Panc1 (cell line): ENCODE measurements at places on chromosomes 4 and X.

DNA sequence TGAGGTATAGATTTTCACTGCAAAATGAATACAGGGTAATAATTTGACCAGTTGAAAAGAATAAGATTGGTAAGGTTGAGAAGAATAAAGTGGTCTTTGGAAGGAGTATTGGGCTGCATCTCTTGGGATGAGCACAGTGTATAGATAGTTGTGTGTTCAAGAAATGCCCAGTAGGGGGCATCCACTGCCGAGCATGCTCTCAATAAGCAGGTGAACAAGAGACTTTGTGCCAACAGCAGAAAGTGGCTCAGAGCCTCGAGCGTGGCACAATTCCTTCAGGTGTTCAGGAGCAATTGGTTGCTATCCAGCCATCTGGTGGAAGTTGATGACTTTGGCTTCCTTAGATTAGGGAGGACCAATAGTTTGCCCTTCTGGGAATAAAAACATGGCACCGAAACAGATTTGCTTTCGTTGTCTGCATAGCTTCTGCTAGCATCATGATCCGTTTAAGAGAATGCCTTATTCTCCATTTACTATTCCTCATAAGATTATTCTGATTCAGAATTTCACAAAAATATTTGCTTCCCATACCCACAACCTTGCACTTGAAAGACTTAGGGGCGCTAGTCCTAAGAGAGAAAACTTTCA, 258.1 kb upstream of the NEIL3 start:
- H3K27me3 ChIP-seq: no peaks in the 10 kb centered on the region
- H3K4me3 ChIP-seq: no peak overlapping the region
- no peaks in the 10 kb centered on the region for H3K36me3 ChIP-seq
- no peaks in the 10 kb centered on the region for H3K4me1 ChIP-seq
- DNase-seq: no peak
- no peak overlapping the region for H3K27ac ChIP-seq

DNA sequence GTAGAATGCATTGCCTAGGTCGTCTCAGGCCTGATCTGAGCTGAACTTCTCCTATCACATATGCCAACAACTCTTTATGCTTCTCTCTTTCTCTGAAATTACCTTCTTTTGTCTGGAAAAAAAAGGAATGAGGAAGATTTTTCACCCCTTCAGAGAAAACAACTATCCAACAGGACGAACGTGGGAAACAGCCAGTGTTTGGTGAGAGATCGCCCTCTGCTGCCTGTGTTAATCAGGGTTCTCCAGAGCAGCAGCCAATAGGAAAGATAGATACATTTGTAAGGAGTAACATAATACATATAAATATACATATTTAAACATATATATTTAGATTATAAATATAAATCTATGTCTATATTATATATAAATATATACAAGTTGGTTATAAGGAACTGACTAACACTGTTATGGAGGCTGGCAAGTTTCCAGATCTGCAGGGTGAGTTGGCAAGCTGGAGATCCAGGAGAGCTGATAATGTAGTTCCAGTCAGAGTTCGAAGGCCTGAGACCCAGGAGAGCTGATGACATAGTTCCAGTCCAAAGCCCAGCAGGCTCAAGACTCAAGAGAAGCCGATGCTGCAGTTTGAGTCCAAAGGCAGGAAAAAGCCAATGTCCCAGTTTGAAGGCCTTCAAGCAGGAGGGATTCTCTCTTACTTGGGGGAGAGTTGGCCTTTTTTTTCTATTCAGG, 13.3 kb downstream of the CETN2 start:
- H3K27me3 ChIP-seq: no peaks in the 10 kb centered on the region; the same call in 1 of the 2 replicates
- no peaks in the 10 kb centered on the region for H3K36me3 ChIP-seq
- H3K4me1 ChIP-seq: no peaks in the 10 kb centered on the region
- no peak overlapping the region for H3K27ac ChIP-seq

DNA sequence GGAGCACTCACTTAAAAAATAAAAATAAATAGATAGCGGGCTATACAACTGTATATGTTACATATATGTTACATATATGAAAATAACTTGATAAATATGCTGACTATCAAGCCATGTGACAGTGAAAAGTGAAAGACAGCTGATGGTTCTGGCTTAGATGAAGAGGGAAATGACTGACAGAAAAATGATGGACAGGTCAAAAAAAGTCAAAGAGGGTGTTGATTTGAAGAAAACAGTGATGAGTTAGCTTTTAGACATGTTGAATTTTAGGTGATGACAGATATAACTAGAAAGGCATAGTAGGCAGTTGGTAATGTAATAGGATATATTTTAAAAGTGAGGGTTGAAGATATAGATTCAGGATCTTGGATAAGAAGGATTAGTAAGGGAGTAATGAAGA, 37.8 kb downstream of the FBXO8 start:
- no peak for DNase-seq
- H3K4me1 ChIP-seq: no peaks in the 10 kb centered on the region
- no peak overlapping the region for H3K4me3 ChIP-seq
- no peak overlapping the region for H3K27ac ChIP-seq
- no peaks in the 10 kb centered on the region for H3K27me3 ChIP-seq

GRCh38 chrX:50762578-50762977, 51.4 kb downstream of the SHROOM4 start:
- no peaks in the 10 kb centered on the region for H3K4me1 ChIP-seq
- DNase-seq: no peak
- no peaks in the 10 kb centered on the region for H3K36me3 ChIP-seq
- no peaks in the 10 kb centered on the region for H3K27me3 ChIP-seq
- no peak overlapping the region for H3K27ac ChIP-seq
- H3K4me3 ChIP-seq: no peak overlapping the region

- no peaks in the 10 kb centered on the region for H3K4me1 ChIP-seq
- no peak overlapping the region for H3K4me3 ChIP-seq
- no peaks in the 10 kb centered on the region for H3K27me3 ChIP-seq
- no peak overlapping the region for H3K27ac ChIP-seq
- DNase-seq: no peak
Measured at GRCh38 chr4:46839128-46839527, 69.9 kb downstream of the COX7B2 start.

DNA sequence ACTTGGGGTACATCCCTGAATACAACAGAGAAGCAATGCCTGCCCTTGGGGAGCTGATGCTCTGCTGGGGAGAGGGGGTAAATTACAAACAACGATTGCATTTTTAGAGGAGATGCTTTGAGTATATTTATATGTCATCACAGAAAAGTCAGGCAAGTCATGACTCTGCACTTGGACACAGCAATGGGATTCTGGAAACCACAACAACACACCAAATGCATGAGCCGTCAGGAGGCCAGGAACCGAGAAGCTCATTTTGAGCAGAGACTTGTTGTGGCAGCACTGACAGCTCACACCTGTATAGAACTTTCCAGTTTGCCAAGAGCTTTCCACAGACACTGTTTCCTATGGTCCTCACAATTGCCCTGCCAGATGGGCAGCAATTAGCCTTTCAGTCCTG, 113.2 kb upstream of the RBPJ start:
- DNase-seq: no peak
- no peaks in the 10 kb centered on the region for H3K27me3 ChIP-seq
- H3K4me1 ChIP-seq: no peaks in the 10 kb centered on the region
- no peak overlapping the region for H3K4me3 ChIP-seq

GRCh38 chr4:31791666-31792065, 1071.5 kb downstream of the PCDH7 start:
- no peaks in the 10 kb centered on the region for H3K36me3 ChIP-seq
- DNase-seq: no peak
- H3K27me3 ChIP-seq: no peaks in the 10 kb centered on the region
- H3K4me3 ChIP-seq: no peak overlapping the region

DNA sequence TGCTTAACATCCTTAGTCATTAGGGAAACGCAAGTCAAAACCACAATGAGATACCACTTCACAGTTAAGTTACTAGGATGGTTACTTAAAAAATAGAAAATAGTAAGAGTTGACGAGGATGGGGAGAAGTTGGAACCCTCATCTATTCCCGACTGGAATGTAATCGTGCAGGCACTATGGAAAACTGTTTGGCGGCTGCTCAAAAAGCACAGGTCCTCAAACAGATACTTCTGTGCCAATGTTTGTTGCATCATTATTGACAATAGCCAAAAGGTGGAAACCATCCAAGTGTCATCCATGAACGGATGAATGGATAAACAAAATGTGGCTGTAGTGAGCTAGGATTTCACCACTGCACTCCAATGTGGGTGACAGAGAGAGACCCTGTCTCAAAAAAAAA, 11.7 kb downstream of the CTAG1B start:
- H3K27me3 ChIP-seq: no peaks in the 10 kb centered on the region
- peaks cover 10% of the 10 kb centered on the region for H3K4me1 ChIP-seq
- no peaks in the 10 kb centered on the region for H3K36me3 ChIP-seq

DNA sequence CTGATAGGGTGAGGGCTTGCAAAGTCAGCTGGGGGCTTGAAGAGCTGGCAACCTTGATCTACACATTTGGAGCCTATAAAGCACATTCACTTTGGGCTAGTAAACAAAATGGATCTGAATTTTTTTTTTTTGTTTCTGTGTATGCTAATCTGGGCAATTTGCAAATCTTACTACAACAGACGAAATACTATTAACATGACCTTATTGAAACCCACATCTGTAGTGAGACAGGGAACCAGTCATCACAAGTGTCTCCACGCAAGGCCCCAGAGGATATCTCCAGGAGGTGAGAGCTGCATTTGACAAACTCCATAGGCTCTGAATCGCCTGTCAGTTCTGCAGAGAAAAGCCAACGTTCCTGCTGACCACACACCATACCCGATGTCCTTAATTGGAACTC, 33.0 kb upstream of the TFDP3 start:
- H3K4me1 ChIP-seq: no peaks in the 10 kb centered on the region
- no peaks in the 10 kb centered on the region for H3K27me3 ChIP-seq
- H3K36me3 ChIP-seq: no peaks in the 10 kb centered on the region

GRCh38 chrX:5746231-5746630, 482.4 kb downstream of the NLGN4X start:
- H3K36me3 ChIP-seq: no peaks in the 10 kb centered on the region
- no peaks in the 10 kb centered on the region for H3K4me1 ChIP-seq
- DNase-seq: no peak
- H3K27ac ChIP-seq: no peak overlapping the region
- H3K27me3 ChIP-seq: no peaks in the 10 kb centered on the region
- H3K4me3 ChIP-seq: no peak overlapping the region

DNA sequence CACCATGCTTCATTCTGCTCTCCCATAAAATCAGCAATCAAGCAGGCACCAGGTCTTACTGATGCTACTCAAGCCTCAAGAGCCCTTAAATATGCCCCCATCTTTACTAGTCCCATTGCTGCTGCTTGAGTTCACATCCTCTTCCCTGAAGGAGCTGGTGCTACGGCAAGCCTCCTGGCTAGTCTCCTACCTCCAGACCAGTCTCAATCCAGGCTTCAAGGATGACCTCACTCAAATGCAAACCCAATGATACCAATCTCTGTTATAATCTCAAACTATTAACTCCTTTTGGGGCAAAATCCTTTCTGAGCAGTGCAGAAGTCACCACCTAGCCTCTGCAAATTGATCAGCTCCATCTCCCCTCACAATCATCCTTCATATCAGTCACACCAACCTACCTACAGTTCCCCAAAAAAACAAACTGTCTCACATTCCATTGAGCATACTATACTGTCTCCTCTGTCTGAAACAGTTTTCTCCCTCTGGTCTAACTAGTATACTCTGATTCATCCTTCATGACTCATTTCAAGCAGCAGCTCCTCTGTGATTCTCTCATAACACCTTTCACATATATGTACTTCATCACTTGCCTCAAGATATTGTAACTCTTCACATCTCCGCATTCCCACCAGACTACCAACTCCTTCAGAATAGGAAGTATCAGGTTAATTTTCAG, 30.0 kb downstream of the PAPSS1 start:
- H3K27me3 ChIP-seq: no peaks in the 10 kb centered on the region
- no peak overlapping the region for H3K4me3 ChIP-seq
- H3K4me1 ChIP-seq: 0 out of 2 replicates have a peak, but pooled peaks cover 3% of the 10 kb centered on the region
- peak; percentile 50 for DNase-seq
- no peaks in the 10 kb centered on the region for H3K36me3 ChIP-seq

DNA sequence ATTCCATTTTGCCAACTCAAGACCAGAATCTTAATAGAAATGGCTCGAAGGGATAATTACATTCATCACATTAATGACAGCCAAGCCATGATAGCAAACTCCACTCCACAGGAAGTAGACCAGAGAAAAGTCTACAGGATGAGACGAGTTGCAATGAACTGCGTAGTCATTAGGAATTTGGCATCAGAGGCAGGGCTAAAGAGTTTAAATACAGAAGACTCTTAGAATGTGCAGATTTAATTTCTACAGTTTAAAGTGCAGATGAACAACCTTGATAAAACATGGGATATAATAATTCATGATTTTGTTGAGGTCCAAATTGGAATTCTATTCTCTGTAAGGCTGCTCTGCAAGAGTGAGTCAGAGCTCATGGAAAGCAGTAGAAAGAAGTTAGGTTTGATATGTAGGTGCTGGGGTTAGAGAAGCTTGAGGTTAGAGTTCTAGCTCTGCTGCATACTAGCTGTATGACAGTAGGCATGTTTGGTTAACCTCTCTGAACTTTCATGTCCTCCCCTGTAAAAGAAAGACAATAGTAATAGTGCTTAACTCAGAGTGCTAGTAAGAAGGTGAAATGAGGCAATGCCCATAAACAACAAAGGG, 32.2 kb downstream of the LNX1 start:
- H3K4me1 ChIP-seq: no peaks in the 10 kb centered on the region
- no peaks in the 10 kb centered on the region for H3K36me3 ChIP-seq
- no peak for DNase-seq
- H3K4me3 ChIP-seq: no peak overlapping the region

DNA sequence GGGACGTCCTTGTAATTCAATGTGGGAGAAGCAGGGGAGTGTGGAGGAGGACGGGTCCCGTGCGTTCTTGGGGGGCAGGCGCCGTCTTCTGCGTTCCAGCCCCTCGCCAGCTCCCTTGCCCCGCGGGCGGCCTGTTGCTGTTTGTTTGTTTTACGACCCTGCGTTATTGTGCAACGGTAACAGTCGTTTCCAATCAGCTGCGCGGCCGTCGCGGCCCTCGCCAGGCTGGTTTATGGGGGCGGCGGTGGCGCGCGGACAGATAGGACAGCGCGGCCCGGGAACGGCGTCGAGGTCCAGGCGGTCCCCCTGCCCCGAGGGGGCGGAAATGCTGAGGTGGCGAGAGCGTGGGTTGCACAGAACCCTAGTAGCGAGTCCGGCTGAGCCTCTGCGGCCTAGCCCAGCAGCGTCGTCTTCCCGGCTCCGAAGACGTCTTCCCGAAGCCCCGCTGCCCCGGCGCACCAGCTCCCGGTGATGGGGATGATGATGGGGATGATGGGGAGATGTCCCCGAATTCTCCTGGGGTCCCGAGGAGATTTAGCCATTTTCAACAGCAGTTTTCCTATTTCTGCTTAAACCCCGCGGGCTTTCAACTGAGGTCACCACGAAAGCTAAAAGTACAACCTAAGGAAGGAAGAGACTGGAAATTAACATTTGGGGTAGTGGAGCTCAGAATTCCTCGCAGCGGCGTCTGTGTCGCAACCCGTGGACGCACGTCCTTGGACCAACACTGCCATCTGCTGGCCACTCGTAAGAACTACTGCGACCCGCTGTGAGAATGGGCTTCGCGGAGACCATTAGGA, 4.8 kb downstream of the PDGFRA start:
- peaks cover 6% of the 10 kb centered on the region; the same call in 1 of the 2 replicates for H3K27me3 ChIP-seq
- no peak overlapping the region for H3K27ac ChIP-seq
- H3K4me1 ChIP-seq: no peaks in the 10 kb centered on the region
- DNase-seq: peak; percentile 51
